Stimulated activated CD4-positive, alpha-beta T cell treated with anti-CD3 and anti-CD28 coated beads, Interleukin-15, amount 100 ng/mL, for 1 hour (primary cell): ENCODE measurements at places on chromosomes 11 and 22.

DNA sequence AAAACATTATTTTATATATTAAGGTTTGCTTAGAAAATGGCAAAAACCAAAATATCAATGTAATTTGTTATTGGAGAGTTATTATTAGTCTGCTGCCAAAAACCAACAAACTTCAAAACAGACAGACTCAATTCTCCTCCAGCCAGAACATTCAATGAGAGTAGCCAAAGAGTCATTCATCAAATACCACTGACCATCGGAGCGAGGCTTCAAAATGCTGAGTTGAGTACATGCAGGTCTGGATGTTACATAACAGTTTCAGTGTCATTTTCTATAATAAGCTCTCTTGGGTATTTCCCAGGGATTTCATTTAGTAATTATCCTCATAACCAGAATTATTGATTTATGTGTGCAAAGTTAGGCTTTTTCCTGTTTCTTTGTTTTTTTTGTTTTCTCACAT lies 42.6 kb downstream of the CHST1 start:
- DNase-seq = no peak

DNA sequence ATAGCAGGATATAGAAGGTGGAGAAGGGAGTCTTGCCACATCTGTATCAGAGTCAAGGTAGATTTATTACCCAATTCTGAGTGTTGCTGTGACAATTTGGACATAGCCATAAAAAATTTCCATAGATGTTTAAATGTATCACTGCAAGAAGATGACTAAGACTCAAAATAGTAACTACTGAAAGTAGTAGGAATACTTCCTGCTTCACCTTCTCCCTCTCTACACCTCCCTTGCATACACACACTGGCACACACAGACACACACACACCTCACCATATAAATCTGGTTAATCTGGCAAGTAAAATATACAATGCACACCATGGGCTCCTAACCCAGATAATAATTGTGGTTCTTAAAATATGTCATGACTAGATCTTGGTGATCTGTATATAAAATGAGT lies 5.2 kb upstream of the ZDHHC13 start:
- no peak for DNase-seq

DNA sequence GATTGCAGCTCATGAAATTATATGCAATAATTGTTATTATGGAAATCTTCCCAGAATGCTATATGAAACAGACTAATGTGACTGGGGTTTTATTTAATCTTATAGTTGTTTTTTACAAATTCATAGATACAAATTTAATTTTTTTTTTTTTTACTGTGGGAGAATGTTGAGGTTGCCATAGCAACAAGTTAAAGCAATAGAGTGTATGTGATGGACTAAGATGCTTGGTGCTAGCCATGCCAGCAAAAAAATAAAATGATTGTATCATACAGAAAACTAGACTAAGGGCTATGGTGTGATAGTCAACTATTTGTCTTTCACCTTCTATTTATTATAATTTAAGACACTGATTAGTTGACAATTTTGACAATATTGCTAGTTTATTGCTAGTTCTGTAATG lies 163.2 kb upstream of the BLID start:
- DNase-seq = no peak

DNA sequence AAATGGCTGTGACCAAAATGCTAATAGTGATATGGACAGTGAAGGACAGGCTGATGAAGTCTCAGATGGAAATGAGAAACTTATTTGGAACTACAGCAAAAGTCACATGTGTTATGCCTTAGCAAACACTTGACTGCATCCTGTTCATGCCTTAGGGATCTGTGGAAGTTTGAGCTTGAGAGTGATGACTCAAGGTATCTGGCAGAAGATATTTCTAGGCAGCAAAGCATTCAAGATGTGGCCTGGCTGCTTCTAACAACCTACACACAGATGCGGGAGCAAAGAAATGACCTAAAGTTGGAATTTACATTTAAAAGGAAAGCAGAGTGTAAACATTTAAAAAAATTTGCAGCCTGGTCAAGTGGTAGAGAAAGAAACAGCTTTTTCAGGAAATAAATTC lies 28.1 kb upstream of the CD81 start:
- no peak for DNase-seq

GRCh38 chr11:117875382-117876058 lies 938 bp downstream of the FXYD6 start:
- no peak for DNase-seq

- DNase-seq = no peak
Observed at GRCh38 chr22:39300186-39300830, 19.1 kb downstream of the RPL3 start.

DNA sequence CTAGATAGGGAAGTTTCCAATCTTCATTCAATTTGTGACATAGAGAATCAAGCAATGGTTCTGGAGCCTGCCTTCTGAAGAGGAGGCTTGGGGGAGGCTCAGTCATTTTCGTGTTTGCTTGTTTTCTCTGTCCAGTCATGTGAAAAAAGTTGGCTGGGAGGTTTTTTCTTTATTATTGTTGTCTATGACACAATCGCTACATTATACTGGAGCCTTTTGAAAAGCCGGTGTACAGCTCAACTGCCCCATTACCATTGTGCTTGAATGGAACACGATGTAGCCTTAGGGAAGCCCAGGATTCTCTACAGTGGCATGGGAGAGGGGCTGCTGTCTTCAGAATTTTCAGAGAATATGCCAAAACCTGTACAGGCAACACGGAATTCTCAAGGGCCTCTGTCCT lies 57.9 kb upstream of the NCAM1 start:
- DNase-seq = no peak

GRCh38 chr11:18907391-18907790 lies 31.8 kb downstream of the MRGPRX1 start:
- DNase-seq = no peak

DNA sequence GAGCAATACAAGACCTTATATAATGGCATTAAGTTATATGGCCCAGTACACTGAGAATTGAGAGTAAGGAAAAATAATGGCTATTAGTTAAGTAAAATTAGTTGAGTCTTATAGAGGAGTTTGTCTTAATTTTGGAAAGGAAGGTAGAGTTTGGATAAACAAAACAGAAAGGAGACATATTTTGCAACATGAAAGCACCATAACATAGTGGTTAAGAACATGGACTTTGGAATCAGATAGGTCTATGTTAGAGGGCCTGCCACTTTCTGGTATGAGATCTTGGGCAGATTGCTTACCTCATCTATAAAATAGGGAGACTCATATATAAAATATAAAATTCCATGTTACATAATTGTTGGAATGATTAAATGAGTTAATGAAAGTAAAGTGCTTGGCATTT lies 68.9 kb downstream of the CSTPP1 start:
- no peak for DNase-seq

DNA sequence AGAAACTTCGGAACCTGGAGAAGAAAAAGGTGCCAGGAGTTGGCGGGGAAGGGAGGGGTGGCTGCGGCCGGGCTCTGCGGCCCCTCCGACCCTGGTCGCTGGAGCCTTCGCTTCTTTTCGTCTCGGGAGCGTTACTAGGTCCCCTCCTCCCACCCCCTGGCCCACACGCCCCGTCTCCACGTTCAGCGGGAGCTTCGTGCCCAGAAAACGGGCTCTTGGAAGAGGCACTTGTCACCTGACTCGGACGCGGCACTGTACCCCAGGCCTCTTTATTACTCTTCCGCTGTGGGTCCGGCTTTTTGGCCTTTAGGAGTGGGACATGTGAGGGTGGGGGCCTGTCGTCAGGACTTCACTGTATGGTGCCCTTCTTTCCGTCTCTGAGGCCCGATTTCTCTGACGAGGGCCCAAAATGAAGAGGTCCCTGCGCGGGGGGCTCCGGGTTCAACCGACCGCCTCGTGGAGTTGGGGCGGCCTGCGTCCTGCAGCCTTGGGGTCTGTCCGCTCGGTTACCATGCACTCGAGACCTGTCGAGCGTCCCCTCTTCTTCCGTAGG lies 1.2 kb downstream of the CAPRIN1 start:
- no peak for DNase-seq

DNA sequence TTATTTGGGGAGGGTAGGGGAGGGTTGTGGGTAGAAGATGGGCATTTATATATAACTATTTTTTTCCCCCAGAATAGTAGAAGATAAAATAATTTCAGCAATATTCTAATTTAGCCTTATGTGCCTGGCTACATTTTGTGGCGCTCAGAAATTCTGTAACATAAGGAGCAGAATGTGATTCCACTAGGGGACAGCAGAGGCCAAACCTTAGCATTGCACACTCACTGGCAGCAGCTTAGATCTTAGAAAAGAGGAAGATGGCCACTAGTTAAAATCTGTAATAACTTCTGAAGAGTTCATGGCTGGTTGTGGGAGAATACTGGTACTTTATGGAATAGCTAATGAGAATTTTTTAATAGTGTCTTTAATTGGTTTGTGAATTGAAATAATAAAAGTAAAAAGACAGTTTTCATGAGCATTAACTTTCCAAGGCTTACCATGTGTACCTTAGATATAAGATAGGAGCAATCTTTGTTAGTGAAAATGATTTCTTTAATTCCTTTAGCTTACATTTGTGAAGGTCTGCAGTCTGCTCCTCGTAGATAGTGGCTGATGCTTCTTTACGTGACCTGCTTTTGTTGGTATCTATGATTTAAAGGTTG lies 33.1 kb downstream of the DDX10 start:
- no peak for DNase-seq

DNA sequence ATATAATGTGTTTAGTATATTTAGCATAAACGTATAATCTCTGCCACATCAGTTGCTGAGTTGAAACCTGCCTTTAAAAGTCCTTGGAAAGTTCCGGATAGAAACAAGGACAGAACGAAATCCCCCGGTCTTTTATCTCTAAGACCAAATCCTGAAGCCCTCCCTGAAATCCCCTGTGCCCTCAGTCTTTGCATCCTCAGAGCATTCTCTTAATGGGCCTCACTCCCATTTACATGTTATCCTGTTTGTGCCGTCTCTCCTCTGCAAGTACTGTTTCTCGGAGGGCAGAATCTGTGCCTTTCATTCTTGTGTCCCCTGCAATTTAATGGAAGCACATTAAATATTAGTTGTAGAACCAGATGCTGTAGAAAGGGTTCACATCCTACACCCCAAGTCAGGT lies 56.0 kb downstream of the ZNRF3 start:
- DNase-seq = no peak

DNA sequence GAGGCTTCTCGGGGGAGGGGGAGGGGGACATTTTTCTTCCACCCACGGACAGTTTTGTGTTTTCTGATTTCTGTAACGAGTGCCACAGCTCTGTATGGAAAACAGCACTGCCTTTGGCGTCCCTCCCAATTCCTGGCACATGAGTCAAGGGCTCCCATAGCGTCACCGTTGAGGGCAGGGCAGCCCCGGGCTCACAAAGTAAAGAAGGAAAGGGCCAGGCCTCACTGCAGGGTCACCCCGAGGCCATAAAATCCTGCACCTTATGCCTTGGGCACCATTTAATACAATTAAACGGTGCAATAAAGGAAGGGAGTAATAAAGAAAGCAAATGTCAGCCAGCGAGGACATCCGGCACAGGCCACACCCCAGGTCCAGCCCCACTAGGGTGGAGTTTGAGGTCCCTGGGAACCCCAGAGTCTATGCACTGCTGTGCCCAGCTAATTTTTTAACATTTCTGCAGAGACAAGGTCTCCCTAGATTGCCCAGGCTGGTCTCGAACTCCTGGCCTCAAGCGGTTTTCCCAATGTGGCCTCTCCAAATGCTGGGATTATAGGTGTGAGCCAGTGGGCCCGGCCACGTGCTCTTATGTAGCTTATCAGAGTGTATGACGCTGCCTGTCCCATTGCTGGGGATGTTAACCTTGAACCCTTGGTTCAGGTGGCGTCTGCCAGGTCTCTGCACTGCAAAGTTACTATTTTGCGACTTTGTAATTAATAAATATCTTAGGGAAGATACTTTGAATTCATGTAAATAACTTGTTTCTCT lies 13.6 kb upstream of the MUC2 start:
- DNase-seq = no peak

DNA sequence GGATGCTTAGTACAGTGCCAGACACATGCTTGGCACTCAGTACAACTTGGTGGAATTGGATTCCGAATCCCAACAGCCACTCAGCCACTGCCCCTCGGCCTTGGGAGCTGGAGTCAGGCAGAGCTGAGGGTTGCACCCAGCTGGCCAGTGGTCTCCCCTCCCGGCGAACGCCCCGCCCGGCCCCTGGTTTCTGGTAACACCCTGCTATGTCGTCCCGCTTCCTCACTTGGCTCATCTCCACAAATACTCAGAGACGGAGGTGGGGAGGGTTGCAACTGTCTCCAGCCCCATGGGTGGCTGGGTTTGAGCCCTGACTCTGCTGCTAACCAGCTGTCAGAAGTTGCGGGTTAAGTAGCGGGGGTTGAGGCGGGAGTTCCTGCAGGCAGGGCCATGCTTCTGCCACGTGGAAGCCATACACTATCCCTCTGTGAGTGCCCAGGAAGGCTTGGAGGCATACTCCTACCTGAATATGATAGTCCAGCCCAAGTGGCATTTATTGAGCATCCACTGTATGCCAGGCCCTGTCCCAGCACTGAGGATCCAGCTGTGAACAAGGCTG lies 67.1 kb downstream of the GRIK4 start:
- no peak for DNase-seq

GRCh38 chr11:130785380-130786116 lies 130.7 kb downstream of the SNX19 start:
- no peak for DNase-seq

DNA sequence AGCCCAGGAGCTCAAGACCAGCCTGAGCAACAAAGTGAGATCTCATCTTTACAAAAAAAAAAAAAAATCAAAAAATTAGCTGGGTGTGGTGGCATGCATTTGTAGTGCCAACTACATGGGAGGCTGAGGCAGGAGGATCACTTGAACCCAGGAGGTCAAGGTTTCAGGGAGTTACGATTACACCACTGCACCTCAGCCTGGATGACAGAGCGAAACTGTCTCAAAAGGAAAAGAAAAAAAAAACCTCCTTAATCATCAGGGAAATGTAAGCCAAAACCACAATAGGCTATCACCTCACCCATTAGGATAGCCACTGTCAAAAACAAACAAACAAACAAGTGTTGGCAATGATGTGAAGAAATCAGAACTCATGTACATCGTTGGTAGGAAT lies 13.4 kb downstream of the DGCR2 start:
- DNase-seq = no peak

GRCh38 chr11:47917599-47918369 lies 62.6 kb upstream of the PTPRJ start:
- no peak for DNase-seq

GRCh38 chr11:62925308-62925707 lies 4.1 kb upstream of the CHRM1 start:
- DNase-seq = no peak

DNA sequence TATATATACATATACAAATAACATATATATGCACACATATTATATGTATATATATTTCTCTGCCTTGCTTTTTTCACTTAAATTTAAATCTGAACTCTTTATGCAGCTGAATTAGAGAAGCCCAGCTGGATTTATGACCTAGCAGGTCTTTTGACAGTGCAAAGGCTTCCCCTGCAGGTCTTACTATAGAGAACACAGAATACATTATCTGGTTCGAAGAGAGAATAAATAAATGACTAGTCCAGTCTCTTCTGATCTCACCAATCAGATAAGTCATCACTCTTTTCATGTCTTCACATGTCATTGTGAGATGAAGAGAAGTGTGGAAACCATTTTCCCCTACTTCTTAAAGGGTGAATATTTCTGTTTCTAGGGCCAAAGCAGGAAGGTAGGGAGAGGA lies 58.2 kb downstream of the OR10A6 start:
- no peak for DNase-seq
